Stimulated activated CD4-positive, alpha-beta T cell treated with anti-CD3 and anti-CD28 coated beads, TNF-alpha, amount 100 ng/mL, for 1 hour (primary cell): ENCODE measurements at places on chromosomes 5 and 9.

DNA sequence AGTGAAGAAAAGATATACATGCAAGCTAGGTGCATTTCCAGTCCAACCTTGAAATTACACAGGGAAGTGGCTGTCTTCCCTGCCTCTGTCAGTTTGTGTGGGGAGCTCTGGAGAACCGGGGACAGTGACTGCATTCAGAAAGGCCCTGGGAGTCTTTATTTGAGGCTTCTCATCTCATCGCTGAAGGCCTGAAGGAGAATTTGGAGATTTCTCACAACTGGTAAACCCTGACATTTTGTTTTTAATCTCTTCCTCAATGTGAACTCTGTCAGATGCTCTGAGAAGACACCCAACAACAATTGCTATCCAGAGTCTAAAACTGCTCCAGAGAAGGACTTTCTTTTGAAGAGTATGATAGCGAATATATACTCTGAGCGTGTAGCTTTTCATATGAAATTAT is 33.0 kb downstream of the MACIR start:
- no peak for DNase-seq

DNA sequence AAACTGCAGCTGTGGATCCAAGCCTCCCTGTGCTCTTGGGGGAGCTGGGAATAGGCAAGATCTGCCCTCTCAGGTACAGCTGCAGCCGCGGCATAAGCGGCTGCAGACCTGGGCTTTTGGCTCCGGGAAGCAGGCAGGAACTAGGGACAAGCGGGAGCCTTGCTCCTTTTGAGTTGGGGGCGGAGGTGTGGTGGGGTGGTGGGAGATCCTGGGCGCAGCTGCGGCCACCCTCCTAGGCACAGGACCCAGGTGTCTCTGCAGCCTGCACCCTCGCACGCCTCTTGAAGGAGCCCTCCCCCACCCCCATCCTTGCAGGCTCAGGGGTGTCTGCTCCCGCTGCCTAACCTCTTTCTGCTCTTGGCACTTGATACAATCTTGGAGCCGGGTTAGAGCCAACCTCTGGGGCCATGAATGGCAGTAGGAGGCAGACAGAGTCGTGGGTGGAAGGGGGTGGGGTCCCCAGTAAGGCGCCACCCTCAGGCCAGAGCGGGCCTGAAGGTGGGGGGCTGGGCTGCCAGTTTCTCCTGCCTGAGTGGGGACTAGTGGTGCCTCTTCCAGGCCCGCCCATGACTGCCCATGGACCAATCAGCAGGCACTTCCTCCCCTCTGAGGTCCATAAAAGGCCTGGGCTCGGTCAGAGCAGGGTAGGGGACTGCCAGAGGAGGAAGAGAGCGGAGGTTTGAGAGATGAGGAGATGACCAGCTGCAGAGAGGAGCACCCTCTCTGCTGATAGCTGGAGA is 267.6 kb upstream of the TNC start:
- no peak for DNase-seq

DNA sequence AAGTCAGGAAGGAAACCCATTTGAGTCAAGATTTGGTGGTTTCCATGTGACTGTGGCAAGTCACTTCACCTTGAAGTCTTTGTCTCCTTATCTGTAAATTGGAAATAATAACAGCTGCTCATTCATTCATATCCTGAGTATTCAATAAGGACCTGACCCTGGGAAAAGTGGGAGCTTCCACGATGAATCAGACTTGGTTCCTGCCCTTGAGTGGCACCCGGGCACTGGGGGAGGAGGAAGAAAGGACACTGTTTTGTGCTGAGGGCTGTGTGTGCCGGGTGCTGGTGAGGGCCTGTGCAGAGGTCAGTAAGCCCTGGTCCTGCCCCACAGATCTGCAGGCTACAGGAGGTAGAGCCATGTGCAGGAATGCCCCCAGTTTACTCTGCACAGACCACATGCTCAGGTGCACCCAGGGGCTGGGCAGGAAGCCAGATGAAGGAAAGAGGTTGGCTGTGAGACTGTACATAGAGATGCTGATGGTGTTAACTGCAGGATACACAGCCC is 6.8 kb downstream of the NDST1 start:
- no peak for DNase-seq

DNA sequence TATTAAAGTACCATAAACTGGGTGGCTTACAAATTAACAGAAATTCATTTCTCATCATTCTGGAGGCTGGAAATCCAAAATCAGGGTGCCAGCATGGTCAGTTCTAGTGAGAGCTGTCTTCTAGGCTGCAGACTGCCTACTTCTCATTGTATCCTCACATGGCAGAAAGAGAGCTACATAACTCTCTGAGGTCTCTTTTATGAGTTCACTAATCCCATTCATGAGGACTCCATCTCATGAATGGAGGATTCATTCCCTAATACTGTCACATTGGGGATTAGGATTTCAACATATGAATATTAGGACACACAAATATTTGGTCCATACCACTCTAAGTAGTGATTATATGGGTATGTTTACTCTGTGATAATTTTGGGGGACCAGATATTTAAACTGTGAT is 84.0 kb downstream of the ERP44 start:
- DNase-seq, result no peak
